Activated CD4-positive, alpha-beta memory T cell treated with anti-CD3 and anti-CD28 coated beads, Interleukin-2, amount 10 ng/mL, durations not matched to agents 7 days and 5 days (primary cell): ENCODE measurements at places on chromosomes 4 and X.

DNA sequence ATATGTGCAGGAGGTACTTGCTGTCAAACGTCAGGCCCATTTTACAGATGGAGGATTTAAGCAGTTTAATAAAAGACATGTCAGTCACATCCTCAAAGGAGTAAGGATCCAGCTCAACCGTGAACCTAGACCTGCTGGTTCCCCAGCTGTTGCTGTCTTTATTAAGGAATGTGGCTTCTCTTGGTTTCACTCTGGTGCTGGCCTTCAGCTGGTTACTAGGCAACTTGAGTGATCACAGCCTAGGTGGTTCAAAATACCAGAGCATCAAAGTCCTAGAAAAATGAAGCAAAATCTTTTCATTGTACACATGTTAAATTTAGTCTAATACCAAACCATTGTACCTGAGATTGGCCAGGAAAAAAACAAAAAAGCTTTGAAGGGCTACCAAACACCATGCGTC is 32.7 kb upstream of the GLRA2 start:
- no peak for DNase-seq

DNA sequence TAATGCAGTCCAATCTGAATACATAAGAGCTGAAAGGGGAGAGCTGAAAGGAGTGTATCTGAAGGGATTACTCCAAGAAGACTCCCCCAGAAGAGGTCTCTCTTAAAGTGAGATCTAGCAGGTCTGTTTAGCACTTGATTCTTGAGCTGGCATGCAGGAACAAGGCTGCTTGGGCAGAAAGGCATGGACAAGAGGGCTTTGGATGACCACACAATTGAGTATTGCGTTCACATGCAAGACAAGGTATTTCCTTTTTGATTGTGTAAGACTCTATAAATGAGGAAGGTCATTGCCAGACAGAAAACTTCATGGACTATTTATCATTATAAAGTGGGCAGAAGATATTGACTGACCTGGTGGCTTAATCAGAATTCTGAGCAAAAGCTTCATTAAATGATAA is 145.5 kb upstream of the AFF2 start:
- no peak for DNase-seq

DNA sequence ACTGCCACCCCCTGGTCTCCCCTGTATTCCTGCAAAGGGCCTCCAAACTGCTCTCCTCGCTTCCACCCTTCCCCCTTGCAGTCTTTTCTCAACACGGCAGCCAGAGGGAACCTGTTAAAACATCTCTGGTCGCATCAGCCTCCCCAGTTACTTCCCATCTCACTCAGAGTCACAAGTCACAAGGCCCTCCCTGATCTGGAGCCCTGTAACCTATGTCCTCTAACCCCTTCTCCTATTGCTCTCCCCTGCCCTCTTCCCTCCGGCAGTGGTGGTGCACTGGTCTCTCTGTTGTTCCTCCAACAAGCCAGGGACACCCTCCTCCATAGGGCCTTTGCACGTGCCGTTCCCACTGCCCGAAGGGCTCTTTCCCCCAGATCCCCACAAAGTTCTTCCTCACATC is 73.2 kb downstream of the SH3KBP1 start:
- DNase-seq, result no peak

DNA sequence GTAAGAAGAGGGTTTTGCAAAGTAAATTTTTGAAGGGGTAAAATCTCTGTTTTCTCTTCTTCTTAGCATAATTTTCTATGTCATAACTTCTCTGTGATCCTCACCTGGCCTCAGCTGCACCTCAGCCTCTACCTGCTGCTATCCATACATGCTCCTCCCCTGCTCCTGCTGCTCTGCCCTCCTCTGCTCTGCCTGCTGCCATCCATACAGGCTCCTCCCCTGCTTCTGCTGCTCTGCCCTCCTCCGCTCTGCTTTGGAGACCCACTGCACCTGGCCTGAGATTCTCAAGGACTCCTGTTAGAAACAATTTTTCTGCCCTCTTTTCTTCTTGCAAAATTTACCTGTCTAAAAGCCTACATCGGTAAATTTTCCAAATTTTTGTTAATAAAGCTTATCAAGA is 388.6 kb upstream of the PITX2 start:
- no peak for DNase-seq

DNA sequence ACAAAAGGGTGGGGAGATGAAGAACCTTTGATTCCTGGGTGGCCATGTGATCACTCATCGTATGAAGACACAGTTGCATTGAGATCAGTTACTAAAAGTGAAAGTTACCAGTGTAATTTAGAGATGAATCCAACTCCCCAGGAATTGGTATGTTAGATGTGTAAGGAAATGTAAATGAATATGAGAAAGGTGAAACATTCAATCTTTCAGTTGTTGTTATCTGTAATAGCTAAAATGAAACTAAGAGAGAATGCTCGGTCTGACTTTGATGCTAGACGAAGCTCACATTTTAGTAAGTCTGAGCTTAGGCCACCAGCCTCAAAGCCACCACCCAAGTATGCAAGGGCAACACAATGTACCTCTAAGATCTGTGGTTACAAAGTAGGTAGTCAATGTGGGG is 194.3 kb upstream of the POF1B start:
- DNase-seq, result no peak

- DNase-seq, result no peak
Observed at GRCh38 chrX:56963377-56963776, 32.0 kb downstream of the SPIN3 start.

GRCh38 chrX:153995504-153995903 is 22.9 kb downstream of the TMEM187 start:
- DNase-seq, result no peak

DNA sequence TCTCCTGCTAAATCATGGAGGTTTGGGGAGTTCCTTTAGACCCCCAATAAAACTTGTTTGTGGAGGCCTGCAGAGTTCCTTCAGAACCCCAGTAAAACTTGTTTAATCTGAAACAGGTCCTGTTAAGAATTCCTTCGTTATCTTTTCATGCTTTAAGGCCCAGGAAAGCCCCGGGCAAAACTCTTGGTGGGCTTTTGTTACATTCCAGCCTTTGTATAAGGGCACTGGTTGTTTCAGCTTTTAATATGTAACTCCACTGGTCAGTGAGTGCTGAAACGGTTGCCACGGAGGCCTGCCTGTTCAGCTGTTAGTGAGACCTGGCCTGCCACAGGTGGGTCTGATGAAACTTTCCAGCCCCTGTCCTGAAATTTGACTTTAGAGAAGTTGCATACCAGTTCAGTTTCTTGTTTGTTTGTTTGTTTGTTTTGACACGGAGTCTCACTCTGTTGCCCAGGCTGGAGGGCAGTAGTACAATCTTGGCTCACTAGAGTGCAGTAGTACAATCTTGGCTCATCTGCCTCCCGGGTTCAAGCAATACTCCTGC is 12.4 kb upstream of the DHRSX start:
- no peak for DNase-seq

- DNase-seq, result no peak
Observed at GRCh38 chr4:151324124-151324751, 1.2 kb downstream of the SH3D19 start.

DNA sequence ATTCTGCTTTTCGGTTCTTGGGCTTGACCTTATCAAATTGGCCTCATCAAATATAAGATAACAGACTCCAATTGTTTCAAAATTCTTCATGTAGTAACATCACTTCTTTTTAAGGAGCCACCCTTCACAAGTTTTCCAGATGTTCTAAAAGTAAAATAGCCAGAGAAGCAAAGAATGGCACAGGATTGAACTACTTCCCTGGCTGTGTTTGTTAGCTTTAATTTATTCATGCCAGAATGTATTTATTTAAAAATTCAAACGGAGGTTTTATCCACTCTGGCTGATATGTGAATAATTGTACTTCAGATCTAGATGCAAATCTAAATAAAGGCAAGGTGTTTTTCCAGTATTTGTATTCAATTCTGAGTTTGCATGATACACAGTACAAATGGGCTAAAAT is 581.3 kb upstream of the TENM3 start:
- DNase-seq, result no peak

- DNase-seq, result no peak
Observed at GRCh38 chr4:124501576-124501975, 211.0 kb downstream of the ANKRD50 start.

DNA sequence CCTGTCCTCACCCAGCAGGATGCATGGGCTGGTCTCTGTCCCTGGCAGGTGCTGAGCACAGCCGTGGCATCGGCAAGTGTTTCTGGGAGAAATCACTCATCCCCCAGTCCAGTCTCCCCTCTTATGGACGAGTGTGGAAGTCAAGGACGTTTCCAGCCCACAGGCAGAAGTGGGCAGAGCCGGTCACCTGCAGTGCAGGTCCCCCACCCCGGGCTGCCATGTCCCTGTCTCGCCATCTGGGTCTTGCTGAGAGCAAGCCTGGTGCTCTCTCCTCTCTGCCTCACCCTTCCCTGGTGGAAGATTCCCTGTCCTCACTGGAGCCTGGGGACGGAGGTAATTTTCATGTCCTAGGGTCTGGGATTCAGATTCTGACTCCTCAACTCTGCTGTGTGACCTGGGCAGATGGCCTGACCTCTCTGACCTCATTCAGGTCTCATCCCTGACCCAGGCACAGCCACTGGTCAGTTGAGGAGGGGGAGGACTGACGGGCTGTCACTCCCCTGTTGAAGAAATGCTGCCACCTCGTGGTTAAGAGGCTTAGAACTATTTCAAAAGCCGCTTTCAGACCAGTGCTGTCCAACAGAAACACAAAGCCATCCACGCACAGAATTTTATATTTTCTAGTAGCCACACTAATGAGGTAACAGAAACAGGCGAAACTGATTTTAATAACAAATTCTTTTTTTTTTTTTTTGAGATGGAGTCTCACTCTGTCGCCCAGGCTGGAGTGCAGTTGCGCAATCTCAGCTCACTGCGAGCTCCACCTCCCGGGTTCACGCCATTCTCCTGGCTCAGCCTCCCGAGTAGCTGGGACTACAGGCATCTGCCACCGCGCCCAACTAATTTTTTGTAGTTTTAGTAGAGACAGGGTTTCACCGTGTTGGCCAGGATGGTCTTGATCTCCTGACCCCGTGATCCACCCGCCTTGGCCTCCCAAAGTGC is 1.8 kb downstream of the CPZ start:
- DNase-seq, result peak; percentile 25

DNA sequence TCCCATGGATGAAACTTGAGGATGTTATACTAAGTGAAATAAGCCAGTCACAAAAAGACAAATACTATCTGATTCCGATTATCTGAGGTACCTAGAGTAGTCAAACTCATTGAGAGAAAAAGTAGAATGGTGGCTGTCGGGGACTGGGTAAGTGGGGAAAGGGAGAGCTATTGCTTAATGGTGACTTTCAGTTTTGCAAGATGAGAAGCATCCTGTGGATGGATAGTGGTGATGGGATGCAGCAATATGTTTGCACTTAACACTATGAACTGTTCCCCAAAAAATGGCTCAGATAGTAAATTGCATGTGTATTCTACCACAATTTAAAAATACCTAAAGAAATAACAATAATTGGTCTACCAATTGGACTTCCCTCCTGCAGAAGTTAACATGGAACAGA is 181.5 kb downstream of the SHROOM3 start:
- no peak for DNase-seq

DNA sequence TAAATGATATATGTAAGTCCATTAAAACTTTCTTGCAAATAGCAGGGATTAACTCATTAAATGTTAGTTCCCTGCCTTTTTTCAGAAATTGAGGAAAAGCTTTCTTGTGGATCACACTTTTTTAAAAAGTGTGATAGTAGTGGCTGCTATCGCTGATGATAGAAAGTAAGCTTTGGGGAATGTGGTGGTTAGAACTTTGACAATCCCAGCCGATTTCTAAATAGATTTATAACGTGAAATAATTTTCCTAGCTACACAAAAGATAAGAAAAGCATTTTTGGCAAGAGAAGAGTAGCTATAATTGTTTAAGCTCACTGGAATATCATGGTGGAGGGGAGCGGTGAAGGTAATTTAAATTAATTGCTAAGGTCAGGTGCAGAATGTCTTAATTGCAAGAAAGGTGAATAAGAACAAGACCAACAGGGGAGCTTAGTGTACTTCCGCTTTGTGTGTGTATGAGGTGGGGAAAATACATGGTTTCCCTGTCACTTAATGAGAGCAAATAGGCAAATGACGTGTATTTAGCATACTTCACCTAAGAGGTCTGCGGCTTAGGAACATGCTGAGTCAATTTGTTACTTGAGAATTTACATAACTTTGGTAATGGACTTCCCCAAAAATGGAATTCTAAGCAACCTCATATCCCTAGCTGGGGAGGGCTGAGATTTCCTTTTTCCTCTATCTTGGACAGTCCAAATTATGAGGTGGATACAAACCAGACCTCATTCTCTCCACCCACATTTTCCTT is 11.7 kb upstream of the IL21 start:
- DNase-seq, result no peak

DNA sequence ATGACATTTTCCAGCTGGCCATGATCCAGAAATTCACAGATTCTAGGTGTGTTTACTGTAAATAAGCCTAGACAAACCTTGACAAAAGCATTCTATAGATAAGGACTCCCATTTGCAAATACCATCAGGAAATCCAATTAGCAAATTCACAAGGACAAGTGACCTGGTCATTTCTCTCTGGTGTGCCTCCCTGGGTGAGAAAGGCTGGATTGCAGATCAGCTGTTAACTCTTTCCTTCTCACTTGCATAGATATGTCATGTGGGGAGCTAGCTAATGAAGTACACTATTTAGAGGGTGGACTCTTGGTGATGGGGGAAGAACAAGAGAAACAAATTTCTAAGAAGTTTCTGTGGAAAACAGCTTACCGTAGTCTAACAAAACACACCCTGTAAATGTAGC is 58.9 kb downstream of the MOSPD2 start:
- no peak for DNase-seq

DNA sequence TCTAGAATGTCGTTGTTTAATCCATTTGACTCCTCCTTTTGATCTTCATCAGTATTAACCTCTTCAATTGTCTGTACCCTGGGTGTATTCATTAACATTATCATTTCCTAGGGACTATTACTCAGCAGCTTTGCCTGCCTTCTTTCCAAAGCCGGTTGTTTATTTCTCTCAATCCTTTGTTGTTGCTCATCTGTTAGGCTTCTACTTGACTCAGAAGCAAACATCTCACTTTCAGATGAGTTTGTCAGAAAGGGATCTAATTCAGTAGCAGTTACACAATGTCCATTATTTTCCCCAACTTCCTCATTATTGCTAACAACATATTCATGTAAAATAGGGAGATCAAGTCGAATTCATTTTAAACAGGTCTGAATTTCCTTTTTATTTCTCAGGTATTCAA is 22.1 kb upstream of the HSD17B10 start:
- DNase-seq, result no peak
